ENCODE measurements at places on chromosomes 4 and X.
A peak's percentile ranks its signal among the peaks of the same experiment; 100 is the strongest.

GRCh38 chrX:153539171-153539978 is 21.9 kb downstream of the ATP2B3 start:
- peak; percentile 40 for DNase-seq

- DNase-seq = no peak
Observed at GRCh38 chrX:132107291-132107690, 20.5 kb downstream of the FRMD7 start.

- DNase-seq = no peak
Observed at GRCh38 chrX:39982948-39983347, 114.8 kb downstream of the BCOR start.

DNA sequence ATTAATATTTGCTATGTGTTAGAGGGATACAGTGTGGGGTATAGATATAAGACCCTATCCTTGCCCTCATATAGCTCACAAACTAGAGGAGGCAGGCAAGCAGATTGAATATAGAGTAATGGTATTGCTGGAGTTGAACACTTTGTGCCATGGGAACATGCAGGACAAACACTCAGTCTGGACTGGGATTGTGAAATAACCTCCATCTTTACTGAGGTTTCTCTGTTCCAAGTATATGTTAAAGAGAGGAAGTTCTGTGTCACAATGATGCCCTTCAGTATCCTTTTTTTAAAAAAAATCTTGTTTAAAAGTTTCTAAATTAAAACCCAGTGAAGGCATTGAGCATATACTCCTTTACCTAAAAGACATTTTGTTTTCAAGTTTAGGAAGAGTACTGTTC is 8.7 kb downstream of the FABP2 start:
- no peak for DNase-seq

DNA sequence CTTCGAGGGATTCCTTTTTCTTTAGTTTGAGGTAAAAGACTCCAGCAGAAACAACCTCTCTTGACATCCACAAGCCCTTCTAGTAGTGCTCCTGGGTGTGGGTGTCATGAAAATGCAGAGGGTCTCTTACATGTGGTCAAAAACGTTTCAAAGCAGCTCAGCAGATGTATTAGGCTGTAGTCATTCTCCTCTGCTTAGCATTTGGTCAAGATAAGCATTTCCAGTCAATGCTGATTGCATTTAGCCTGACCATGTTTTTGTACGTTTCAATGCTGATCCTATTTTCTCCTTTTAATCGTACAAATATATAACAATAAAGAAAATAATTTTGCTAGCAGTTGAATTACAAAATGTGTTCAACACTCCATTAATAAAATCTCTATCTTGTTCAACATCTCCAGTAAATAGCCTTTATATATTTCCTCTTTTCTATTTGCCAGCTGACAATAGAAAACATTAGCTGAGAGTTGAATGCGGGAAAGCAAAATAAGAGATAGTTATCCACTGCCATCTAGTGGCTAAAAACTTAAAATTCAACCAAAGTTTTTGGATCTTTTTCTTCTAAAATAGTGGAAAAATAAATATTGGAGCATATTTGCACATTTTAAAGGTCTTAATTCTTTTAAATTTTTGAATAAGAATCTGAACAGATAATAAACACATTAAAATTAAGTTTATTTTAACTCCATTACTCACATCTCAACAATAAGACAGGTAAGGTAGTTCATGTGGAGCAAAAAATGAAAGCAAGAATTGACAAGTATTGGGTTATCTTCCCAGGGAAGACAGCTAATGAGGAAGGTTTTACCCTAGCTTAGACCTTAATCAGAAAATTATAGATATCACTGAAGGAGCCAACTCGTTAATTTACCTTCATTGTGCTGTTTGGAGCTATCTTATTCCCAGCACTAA is 15.2 kb upstream of the PACRGL start:
- peak; percentile 42 for DNase-seq

DNA sequence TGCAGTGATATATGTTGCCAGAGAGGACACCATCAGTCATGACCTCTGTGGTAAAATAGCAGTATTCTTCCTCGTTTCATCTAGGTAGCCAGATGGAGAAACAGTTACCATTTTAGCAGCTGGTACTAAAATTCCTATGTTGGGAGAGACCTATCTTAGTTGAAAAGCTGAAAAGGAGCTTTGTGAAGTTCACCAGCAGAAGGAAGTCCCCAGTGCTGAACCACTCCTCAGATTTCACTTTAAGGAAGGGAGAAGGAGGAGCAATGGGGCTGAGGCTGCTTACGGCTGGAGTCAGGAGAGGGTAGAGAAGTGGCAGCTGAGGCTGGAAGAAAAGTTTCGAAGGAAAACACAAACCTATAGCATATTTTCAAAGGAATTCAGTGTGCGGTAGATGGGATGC is 103.7 kb downstream of the ATXN3L start:
- no peak for DNase-seq

GRCh38 chr4:187995322-187996207 is at the start of gene ZFP42:
TSS of gene ZFP42 (plus strand) at chr4:187995771. CDS start at chr4:188002808, 7,037 bp downstream.
- no peak for DNase-seq

- peak; percentile 5 for DNase-seq
Observed at GRCh38 chr4:156970501-156971164, 966 bp downstream of the PDGFC start.

DNA sequence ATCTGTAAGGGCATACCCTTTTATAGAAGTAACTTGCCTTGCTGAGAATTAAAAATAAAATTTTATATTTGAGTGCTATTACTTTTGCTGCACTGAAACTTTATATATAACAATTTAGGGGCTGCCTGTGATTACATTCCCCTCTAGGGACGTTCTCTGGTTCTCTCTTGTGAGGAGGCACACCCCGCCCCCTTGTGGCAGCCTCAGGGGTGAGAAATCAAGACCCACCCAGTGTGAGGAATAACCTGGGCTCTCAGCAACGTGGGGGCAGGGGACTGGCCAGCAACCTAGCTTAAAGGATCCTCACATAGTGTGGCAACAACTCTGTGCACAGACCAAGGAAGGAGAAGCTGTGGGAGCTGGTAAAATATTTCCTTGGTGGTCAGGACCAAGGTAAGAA is 43.7 kb downstream of the MAGEA9 start:
- peak; percentile 14 for DNase-seq

DNA sequence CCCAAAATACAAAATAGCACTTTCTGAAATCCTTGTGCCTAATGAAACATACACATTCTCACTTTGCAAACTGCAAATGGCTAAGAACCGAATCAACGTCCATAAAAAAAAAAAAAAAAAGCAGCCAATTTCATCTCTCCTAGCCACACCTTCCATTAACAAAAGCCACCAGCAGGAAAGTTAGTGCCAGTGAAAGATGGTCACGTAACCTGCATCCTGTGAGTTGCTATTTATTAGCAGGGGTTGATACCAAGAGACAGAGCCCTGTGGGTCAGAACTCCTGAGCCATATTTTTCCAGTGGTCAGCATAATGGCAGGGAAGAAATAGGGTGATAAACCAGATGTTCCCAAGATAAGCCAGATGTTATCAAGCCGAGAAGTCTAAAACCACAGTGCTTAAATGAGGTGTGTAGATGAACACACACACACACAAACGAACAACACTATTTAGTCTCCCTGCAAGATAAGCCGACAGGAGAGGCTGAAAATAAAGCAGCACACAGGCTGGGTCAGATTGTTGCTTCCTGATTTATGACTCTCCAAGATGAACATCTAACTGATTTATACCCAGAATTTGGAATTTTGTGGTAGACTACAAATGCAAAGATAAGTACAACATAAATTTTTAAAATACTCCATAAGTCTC is 11.5 kb downstream of the PPARGC1A start:
- no peak for DNase-seq

All from NCI-H1092 (cell line).